ENCODE measurements at places on chromosomes 13 and 19.

GRCh38 chr13:95301183-95301967, at the start of gene ABCC4:
Gene ABCC4, minus strand, starts transcription at chr13:95301451. Its CDS starts 137 bp downstream, at chr13:95301314.
- peak; percentile 67 for DNase-seq

DNA sequence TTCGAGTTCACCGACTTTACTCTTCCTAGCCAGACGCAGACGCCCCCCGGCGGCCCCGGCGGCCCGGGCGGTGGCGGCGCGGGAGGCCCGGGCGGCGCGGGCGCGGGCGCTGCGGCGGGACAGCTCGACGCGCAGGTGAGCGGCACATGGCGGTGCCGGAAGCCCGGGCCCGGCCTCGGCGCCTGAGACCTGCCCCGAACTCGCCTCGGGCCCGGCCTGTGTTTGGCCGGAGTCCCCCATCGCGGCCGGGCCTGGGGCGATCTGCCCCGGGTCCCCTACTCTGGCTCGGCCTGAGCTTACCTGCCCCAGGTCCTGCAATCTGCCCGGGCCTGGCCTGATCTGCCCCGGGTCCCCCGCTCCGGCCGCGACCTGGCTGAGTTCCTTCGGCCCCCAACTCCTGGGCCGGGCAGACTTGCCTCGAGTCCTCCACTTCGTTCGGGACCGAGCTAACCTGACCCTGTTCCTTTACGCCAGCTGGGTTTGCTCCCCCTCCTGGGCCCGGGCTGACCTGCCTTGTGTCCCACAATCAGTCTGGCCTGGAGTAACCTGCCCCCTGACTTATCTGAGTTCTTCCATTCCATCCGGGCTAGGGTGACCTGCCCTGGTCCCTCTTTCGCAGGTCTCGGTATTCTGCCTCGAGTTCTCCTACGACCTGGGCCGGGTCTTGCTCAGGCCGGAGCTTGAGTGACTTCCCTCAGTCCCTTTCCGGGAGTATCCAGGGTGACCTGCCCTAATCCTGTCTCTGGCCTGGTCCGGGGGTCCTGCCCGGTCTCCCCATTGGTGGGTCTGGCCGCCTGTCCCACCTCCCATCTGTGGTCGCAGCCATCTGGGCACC, 764 bp downstream of the UPF1 start:
- peak; percentile 24 for DNase-seq

GRCh38 chr19:13727798-13728197, 36.5 kb upstream of the MRI1 start:
- DNase-seq, result no peak

GRCh38 chr13:45921162-45921736, 69.7 kb upstream of the SIAH3 start:
- DNase-seq, result no peak

GRCh38 chr13:29505511-29505910, 90.0 kb downstream of the SLC7A1 start:
- DNase-seq, result no peak

DNA sequence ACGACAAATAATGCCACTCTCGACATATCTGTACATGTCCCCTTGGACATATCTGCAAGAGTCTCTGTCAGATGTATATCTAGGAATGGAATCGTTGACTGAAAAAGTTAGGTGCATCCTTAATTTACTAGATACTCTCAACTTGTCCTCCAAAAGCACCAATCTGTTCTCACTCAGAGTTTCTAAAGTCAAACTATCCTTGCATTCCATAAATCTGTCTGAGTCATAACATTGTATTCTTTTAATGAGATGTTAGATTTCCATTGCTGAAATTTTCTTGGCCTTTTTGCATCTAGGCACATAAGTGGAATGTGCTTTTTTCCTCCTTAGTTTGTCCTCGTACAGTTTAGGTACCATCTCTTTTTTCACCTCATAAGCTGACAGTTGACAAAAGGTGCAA, 139.8 kb downstream of the PTPRS start:
- DNase-seq, result no peak

DNA sequence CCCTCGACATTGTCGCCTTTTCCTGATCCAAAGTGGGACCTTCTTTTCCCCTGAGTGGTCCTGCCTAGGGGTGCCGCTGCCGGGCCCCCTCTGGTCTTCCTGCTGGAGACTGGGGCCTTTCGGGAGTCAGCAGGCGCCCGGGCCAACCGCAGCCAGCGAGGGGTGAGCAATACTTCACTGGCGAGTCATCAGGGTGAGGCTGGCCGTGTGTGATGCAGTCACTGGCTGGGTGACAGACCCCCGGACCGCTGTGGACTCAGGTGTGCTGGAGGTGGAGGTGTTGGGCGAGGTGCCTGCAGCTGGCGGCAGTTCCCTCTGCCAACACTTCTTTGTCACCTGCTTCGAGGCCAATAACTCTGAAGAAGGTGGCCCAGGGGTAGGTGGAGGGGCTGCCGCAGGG, 1.5 kb upstream of the CGB5 start:
- no peak for DNase-seq

DNA sequence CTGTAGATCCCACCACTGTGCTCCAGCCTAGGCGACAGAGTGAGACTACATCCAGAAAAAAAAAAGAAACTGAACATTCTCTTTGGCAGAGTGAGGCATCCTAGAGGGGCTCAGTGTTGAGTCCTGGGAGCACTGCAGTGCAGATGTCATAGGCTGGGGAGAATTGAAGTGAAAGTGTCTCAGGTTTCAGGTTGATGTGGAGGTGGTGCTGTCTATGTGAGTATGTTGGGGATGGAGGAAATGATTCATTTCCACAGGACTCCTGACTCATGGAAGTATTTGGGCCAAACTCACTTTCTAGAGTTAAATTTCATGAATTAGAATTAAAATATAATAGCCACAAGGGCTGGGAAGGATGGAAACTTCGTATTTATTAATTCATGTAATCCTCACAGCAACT, 134.4 kb upstream of the TSC22D1 start:
- peak; percentile 4 for DNase-seq

GRCh38 chr13:76414320-76414719, 471.9 kb downstream of the KCTD12 start:
- DNase-seq, result no peak

DNA sequence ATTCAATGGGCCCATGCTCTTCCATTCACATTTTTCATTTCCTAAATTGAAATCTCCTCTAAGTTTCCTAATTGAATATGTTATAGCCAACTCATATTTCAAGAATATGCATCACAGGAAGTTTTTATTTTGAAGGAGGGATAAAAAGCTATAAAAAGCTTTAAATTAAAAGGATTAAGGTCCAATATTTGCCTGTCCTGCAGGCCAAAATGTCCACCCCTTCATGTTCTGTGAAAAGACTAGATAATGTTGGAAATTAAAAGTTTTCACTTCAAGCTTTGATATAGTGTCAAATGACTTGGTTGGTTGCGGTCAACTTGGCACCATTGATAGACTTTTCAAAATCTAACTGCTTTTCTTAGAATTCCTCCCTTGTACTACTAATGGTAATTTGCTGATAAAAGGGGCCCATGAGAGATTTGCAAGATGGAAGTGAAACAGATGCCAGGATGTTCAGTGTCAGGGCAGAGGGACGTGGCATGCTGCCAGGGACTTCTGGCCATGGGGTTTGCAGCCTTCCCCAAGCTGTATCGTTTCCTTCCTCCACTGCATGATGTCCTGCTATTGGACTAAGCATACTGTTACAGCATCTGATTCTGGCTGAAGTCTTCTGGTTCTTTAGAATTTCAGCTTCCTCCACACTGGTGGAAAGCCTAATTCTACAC, 547.3 kb upstream of the MIR17HG start:
- no peak for DNase-seq

DNA sequence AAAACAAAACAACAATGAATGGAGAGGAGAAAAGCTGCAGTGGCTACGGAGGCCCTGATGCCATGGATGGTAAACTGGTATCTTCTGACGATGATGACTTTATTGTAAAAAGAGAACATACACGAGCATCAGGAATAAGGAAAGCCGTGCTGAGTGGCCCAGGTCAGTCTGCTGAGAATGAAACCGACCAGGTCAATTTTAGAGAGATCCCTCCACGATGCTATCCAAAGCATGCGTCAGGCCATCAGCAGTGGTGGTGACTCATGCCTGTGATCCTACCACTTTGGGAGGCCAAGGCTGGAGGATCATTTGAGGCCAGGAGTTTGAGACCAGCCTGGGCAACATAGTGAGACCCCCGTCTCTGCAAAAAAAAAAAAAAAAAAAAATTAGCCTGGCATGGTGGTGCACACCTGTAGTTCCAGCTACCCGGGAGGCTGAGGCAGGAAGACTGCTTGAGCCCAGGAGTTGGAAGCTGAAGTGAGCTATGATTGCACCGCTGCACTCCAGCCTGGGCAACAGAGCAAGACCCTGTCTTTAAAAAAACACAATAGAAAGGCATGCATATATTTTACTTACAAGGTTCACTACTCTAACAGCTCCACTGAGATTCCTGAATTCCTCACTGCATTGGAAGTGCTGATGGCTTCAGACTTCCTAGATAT, 62.3 kb downstream of the GADD45B start:
- DNase-seq, result no peak

DNA sequence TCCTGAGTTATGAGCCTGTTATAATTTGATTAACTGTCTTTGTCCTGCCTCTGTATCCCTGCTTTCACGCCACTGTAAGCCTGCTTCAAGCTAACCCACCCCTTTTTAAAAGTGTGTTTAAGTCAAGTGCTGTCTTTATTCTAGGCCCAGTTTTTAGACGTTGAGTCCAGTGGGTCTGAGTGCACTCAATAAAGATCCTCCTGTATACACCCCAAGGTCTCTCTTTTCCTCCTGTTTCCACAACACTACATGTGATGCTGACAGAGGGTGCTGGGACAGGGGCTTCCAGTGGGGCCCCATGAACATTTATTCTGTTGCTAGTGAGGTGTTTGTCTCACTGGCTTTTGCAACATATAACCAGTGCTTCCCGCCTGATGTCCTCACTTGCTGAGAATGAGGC, 6.7 kb upstream of the F2RL3 start:
- DNase-seq, result no peak

DNA sequence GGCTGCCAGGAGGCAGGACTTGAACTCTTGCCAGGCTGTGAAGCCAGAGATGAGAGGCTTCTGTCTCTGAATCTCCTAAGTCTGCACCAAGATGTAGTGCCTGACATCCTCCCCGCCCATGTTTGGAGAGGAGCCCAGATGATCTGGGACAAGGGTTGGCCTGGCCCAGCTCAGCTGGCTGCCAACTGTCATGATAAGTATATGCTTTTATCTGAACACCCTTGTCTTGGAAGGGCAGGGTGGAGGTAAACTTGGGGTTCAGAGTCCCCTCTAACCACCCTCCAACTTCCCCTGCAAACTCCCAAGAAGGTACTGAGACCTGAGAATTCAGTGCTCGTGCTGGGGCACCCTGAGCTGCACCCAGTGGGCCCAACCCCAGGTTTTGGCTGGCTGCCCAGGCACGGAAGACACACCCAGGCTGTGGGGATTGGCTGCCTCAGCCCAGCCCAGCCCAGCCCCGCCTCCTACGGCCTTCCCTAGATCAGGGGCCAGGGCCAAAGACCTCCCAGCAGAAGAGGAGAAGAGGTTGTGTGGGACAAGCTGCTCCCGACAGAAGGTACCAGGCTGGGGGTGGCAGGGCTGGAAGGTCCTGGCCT, at the start of gene CYP4F12:
TSS of gene CYP4F12 (plus strand) at position 508 of the 596 bp plus-strand sequence. CDS start 443 bp downstream, outside the sequence.
- DNase-seq, result peak; percentile 7

DNA sequence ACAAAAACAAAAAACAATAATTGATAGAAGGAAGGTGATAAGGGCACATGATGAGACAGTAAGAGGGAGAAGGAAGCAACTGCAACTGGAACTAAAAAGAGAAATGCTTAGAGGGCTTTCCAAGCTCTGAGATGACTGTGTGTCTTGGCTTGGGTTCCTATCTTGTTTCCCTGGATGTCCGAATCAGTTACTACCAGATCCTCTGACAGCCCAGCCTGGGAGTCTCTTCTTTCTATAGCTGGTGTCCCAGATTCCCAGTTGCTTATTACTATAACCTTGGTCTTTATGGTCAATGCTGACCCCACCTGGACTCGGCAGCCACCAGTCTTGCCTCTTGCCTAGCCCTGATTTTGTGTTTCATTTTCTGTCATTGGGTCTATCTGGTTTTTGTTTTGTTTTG, 116.4 kb downstream of the RFC3 start:
- no peak for DNase-seq

GRCh38 chr19:38049105-38049649, 142.2 kb downstream of the SIPA1L3 start:
- DNase-seq, result peak; percentile 52

DNA sequence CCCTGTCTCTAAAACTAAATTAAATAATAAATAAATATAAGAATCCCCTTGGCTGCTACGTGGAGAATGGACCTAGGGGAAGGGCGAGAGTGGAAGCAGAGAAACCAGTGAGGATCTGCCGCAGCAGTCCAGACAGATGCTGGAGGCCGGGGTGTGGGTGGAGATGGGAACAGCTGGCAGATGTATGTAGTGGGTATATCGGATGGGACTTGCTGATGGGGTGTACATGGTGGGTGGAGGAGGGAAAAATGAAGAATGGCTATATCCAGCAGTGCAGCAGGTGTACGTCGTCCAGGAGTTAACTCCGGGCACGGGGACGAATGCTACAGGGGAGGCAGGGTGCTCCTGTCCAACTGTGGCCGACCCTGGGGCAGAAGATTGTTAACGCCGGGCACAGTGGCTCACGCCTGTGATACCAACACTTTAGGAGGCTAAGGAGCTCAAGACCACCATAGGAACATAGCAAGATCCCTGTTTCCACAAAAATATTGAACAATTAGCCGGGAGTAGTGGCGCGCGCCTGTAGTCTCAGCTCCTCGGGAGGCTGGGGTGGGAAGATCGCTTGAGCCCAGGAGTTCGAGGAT, 654 bp downstream of the CEP89 start:
- no peak for DNase-seq

DNA sequence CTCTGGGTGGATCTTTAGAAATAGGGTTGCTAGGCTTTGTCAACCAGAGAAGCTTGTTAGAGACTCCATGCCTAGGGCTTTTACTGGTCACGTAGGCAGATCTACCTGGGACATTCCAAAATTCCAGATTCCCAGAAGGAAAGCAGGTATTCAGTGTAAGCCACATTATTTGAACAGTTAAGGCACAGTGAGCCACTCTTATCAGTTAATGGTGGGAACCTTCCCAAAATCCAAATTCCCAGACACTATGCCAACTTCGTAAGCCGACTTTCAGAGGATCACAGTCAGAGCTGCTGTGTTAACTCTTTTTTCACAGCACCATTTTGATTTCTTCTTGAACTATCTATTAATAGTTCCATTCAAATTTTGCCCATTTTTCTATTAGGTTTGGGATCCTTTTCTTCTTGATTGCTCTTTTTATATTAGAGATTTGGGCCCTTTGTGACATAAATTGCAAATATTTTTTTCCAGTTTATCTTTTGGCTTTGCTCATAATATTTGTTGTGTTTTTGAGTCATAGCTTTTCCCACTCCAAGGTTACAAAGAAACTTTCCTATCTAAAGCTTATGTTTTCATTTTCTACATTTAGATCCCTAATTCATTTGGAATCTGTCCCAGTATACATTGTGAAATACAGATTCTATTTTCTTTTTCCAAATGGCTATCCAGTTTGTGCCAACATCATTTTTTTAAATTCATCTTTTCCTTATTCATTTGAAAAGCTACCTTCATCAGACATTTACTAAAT, 77.3 kb downstream of the DHRS12 start:
- no peak for DNase-seq

- peak; percentile 1 for DNase-seq
These were observed 12.3 kb upstream of the RASA3 start for GRCh38 chr13:114144606-114145244.

Measured in stimulated activated CD4-positive, alpha-beta T cell treated with anti-CD3 and anti-CD28 coated beads, Interleukin-4, amount 100 ng/mL, for 1 hour (primary cell).